ENCODE measurements at places on chromosomes 5 and 9.
A peak's percentile ranks its signal among the peaks of the same experiment; 100 is the strongest.

- DNase-seq: no peak
Observed at GRCh38 chr5:138489683-138490061, 24.4 kb downstream of the EGR1 start.

DNA sequence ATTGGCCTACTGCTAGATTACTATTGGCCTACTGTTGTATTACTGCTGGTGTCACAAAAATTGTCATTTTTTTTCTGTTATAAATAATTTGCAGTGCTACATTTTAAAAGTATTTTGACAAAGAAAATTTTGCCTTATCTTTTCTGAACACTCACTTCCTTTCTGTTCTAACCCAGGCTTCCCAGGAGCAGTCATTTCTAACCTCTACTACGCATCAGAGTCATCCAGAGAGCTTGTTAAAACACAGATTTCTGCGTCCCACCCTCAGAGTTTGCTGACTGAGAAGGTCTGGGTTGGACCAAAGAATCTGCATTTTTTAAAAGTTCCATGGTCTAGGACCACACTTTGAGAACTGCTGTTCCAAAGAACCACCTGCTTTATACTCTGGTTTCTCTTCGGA is 306.1 kb downstream of the GLIS3 start:
- DNase-seq: no peak

DNA sequence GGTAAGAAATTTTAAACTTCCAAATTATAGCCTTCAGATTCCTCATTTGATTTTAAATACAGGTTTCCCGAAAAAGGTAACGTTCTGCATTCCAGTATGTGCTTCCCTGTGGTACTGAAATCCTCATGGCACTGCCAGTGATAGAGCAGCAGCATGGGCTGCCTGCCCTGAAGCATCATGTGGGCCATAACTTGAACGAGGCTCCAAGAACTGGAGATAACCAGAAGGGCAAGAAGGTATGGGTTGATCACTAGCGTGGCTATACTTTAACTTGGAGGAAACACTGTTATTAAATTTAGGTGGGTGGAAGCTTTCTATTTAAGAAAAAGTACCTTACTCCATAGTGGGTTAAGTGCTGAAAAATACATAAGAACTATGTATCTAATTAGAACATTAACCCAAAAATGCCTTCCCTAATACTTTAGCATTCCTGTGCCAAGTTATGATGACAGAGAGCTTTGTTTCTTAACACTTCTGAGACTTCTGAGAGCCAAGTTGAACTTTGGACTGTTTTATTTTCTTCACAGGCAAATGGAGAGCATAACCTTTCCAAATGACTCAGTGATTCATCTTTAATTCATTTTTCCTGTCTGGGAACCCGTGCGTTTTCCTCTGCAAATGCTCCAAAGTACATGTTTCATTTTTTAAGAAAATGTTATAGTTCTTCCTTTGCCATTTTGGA is 191.5 kb upstream of the GNA14 start:
- no peak for DNase-seq

DNA sequence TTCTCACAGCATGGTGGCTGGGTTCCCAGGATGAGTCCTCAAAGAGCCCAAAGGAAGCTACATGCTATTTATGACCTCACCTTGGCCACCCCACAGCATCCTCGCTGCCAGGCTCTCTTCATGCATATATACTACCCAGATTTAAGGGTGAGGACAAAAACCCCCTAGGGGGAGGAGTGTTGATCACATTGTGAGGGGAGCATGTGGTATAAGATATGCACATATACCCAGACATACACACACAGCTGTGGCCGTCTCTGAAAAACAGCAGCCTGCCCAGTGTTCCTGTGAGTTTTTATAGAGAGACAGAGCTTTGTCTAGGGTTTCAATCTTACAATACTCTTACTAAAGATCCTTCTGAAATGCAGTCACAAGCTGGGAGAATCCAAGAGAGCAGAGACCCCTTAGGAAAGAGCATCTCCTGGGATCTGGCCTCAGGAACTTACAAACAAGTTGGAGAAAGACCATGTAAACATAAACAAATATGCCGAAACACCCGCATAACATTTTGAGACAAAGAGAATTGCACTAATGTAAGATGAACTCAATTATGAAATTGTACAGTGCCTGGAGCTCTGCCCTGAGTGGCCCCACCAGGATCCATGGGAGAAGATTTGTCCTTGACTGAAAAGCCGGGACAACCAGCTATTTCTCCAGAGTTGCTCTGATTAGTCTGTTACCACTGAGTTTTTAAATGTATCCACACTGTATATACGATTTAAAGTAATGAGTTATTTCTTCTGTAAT is 146.4 kb downstream of the GADD45G start:
- DNase-seq: no peak

DNA sequence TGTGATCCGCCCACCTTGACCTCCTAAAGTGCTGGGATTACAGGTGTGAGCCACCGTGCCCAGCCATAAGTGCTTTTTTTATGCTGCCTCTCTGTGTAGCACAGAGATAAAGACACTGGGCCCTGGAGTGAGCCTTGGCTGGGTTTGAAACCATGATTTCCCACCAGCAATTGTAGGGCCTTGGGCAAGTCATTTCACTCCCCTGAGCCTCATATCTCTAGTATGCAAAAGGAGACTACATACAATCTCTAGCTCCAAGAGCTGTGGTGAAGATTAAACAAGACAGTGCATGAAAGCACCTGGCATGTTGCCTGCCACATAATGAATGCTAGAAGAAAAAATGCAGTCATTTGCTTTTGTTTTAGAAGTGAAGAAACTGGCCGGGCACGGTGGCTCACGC is 3.9 kb downstream of the FABP6 start:
- DNase-seq: no peak

- peak; percentile 16 for DNase-seq
Observed at GRCh38 chr5:119439140-119439631, 13.1 kb upstream of the HSD17B4 start.

DNA sequence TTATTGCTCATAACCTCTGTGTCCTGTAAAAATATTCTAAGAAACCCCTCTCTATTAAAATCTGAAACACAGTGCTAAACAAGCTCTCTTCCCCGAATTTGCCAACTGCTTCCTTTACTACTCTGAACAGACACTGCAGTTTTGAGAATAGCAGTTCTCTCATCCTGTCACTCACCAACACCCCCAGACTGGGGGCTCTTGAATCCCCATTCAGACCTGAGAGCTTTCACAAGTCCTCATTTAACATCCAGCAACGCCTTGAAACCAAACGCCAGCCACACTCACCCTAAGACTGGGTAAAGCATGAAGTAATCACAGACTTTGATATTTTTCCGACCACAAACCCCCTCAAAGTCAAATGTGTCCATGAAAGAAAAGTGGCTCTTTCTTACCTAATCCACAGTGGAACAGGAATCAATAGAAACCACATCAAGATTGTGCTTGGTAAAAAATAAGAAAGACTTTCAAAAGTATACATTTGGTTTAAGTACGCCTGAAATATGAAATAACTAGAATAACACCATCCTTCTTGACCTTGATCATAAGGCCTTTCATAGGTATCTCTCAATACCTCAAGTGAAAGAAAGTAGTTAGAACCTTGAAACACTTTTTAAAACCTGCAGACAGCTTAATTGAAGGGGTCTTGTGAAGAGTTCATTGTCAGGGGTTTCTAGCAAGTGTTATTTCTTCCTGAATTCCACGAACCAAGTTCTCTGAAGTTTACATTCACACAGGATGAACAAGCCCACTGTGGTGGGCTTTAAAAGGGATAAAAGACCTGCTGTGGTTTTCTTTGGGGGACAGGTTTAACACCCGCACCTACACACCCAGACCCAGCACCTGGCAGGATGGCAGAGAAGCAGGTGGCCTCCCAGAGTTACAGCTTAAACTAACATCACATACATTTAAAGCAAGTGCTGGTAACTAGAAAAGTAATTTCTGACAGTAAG is 412.6 kb downstream of the MLLT3 start:
- DNase-seq: peak; percentile 71

DNA sequence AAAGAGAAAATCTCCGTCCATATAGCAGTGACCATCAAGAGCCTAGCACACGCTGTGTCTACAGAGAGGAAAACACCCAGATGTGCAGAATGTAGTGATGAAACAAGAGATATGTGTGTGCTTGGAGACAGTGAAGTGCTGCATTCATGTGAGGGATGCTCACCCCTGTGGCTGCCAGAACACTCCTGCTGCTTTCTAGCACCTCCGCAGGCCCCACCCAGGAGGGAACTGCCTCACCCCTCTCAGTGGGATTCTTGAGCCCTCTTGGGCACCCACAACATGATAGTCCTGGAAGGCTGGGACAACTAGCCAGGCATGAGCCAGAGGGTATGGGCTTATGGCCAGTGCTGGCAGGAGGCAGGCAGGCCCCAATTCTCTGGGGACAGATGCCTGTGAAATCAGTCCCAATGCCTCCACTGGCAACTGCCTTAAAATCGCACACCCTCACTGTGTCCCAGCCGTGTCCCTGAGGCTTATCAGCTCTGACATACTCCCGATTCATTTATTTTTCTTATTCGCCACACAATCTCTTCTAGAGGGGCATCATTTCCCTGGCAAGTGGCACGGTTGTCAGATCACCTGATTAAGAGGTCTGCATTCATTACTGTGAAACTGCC is 73.2 kb upstream of the FSTL4 start:
- no peak for DNase-seq

DNA sequence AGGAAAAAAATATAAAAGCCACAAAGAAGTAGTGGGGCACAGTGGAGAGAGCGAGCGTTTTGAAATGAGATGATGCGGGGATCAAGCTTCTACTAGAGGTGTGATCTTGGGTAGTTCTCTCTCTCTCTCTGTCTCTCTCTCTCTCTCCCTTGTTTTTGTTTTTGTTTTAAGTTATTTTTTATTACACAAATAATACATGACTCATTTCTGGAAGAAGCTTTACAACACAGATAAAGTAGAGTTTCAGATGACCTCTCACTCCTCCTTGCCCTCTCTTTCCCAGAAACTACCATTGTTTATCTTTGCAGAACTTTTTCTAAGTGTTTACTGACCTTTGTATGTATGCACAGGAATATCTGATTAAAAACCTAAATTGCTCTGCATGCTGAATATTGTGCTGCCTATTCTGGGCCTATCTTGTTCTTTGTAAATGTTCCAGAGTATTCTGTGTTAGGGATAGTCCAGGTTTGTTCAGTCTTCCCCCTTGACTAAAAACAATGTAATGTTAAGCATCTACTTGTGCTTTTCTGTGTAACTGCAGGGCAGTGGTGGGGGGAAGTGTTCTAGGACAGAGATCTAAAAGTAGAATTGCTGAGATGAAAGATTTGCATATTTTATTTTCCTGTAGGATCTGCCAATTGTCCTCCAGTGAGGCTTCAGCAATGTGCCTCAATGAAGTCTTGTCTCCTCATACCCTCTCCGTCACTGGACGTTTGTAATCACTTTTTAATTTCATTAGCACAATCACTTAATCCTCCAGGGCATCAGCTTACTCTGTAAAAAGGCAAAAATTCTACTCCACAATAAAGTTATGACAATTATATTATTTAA is 52.0 kb downstream of the FYB1 start:
- DNase-seq: no peak

DNA sequence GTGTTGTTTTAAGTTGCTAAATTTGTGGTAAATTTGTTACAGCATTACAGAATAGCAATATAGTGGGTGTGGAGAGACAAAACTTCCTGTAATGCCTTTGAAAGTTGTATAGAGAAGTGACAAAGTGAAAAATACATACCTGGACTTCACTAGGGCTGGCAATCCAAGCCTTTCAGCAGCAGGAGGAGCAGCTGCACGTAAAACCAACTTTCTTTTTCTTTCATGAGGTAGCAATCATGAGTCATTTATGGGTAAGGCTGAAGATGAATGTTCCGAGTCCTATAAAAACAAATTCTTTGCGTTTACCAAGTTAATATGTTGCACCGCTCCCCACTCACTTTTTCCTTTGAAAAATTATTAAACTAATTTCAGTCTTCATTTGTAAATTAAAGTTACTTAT is 1138.2 kb downstream of the TAF11L14 start:
- DNase-seq: no peak

DNA sequence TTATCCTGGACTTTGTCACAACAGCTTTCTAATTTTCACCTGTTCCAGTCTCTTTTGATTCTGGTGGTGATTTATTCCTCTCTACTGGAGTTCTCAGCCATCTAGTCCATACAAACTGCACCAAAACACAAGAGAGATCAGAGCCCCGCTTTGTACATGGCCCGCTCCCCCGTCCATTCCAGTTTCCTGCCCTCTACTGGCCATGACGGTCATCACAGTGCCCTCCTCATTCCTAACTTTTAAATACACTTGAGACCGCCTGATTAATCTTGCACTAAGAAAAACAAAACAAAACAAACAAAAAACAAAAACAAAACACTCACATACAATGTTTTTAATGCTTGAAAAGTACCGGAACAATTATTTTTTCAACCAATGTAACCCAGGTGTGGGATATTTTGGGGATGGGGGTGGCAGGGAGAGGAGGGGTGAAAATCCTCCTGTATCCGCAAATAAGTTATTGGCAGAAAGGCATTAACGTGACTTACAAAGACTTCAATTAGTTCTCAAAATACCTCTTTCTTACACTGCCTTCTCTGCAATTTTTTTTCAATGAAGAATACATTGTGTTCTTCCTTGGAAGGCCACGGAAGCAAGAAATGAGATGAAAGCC is 84.8 kb upstream of the PAM start:
- peak; percentile 32 for DNase-seq

DNA sequence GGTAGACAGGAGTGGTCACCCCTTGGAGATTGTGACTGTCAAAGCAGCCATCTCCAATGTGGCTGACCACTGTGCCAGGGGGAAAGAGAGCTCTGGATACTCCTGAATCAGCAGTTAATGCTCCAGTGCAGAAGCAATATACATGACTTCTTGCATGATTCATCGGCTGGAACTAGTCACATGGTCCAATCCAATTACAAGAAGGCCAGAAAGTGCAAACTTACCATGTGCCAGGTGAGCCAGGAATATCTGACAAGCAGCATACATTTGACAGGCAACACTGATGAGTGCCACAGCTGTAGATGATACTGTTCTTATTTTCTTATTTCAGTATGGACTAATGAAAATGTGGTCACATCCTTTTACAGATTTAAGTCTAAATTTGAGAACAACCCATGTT is 440.0 kb upstream of the MPDZ start:
- no peak for DNase-seq

DNA sequence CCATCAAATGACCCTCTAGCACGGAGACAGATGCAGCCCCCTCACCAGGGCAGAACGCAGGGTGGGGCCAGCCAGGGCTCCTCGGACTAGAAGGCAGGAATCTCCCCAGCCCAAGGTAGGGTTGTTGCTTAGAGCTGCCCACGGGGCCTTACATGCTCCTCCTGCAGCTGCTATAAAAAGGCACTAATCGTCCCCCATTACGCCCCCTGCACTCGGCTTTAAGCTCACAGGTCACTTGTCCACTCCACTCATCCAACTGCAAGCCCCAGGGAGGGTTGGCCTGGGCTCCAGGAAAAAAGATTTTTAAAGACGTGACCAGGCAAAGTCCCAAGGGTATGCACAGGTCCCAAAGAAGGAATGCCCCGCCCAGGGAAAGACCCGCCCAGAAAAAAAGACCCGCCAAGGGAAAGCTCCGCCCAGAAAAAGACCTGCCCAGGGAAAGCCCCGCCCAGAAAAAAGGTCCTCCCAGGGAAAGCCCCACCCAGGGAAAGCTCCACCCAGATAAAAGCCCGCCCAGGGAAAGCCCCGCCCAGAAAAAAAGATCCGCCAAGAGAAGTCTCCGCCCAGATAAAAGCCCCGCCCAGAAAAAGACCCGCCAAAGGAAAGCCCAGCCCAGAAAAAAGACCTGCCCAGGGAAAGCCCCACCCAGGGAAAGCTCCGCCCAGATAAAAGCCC is 11.1 kb downstream of the GRIN1 start:
- DNase-seq: no peak

GRCh38 chr5:171633776-171634470 is 151.7 kb upstream of the SMIM23 start:
- no peak for DNase-seq

GRCh38 chr5:168649306-168649705 is 70.1 kb upstream of the PANK3 start:
- peak; percentile 16 for DNase-seq
